Suppressor macrophage treated with lipopolysaccharide for 4 hours (primary cell): ENCODE measurements at places on chromosomes 6 and 20.

DNA sequence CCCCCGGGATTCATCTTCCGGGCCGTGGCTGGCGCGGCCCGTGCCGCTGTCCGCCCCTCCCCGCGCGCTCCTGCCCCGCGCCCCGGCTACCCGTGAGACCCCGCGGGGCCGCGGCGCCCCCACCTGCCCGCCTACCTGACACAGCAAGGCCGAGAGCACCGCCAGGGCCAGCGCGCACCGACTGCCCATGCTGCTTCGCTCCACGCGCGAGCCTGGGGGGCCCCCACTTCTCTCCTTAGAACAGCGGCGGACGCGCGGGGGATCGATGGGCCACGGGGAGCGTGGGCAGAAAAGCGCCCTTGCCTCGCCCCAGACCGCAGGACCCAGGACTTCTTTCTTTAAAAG is 955 bp downstream of the DLL1 start:
- DNase-seq = no peak

- no peak for DNase-seq
These were observed 79.3 kb downstream of the COL12A1 start for GRCh38 chr6:75126518-75126917.

DNA sequence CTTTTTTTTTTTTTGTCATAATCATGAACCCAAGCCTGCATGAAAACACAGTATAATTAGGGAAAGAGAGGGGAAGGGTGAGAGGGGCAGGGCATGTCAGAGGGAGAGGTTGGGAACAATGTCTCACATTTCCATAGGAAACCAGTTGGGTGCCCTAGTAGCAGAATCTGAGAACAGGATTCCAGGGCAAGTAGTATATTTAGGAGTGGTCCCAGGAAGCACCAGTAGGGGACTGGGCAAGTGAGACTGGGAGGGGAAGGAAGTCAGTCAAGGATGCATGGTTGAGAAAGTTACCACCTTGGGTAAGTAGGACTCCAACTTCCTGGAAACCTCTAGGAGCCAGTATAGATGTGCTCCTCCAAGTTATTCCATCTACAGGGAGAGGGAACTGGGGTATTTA is 88.6 kb upstream of the MAFB start:
- DNase-seq = no peak

DNA sequence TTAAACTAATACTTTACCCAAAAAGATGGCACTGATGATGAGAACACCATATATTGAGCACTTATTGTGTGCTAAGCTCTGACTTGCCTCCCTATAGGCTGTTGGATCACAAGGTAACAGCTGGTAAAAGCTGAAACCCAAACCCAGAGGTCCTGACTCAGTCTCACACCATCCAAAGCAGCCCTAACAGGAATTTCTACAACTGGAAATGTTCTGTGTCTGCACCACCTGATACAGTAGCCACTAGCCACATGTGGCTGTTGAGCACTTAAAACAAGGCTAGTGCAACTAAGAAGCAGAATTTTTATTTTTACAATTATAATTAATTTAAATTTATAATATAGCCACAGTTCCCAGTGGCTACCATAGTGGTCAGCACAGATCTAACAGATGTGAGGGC is 15.6 kb upstream of the MATN4 start:
- no peak for DNase-seq

DNA sequence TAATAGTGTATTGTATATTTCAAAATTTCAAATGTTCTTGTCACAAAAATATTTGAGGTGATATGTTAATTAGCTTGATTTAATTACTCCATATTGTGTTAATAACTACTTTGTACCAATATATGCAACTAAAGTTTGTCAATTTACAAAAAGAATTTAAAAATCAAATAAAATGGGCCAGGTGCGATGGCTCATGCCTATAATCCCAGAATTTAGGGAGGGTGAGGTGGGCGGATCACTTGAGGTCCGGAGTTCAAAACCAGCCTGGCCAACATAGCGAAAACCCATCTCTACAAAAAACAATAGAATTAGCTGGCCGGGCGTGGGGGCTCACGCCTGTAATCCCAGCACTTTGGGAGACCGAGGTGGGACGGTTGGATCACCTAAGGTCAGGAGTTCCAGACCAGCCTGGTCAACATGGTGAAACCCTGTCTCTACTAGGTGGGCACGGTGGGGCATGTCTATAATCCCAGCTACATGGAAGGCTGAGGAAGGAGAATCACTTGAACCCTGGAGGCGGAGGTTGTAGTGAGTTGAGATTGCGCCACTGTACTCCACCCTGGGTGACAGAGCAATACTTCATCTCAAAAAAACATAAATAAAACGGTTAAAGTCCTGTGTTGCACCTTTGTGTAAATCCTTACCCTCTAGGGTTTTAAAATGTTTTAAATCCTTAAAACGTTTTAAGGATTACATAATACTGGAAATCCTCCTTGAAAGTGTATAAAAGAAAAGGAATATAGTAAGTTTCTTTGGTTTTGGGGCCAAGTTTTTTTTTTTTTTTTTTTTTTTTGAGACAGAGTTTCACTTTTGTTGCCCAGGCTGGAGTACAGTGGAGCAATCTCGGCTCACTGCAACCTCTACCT is 4.0 kb downstream of the HSPA1B start:
- peak; percentile 57 for DNase-seq

DNA sequence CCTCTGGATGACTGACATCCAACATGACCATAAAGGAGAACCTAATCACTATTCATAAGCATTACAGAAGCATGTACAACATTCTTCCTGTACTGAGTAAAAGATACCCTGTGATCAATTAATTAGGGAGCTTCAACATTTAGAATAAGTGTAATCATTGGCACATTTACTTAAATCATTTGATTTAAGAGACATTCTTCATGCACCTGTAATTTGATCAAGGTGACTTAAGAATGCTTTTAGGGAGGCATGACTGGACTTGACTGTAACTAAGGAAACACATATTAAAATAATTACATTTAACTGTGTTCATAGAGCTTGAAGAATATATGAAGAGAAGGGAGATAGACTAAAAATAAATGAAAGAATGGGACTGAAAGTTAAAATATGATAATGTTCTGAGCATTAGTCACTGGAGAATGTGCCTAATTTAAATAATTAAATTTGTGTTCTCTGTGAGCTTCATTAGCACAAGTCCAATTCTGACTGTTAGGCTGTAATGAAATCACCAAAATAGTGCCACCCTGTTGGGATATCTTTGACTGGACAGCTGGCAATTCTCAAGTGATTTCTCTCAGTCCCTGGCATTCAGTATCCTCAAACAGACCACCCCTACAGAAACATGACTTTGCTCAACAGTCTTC is 295.5 kb upstream of the ADGRB3 start:
- no peak for DNase-seq
